ENCODE measurements at places on chromosomes 4 and X. TPM values are rescaled to one million over a fixed set of nuclear protein-coding genes. Genes with fewer than 3 reads are reported as not detected.

Gene AR
- total RNA-seq, result 2.0 TPM

Gene OPRPN
- not detected for total RNA-seq

GRCh38 chrX:24110069-24110468, 39.5 kb upstream of the ZFX start:
- no peaks in the 10 kb centered on the region for H3K27me3 ChIP-seq
- no peak overlapping the region for H3K27ac ChIP-seq
- no peak overlapping the region for H3K4me3 ChIP-seq
- no peak for DNase-seq
- no peaks in the 10 kb centered on the region for H3K36me3 ChIP-seq

Gene ZFP92
- total RNA-seq, result 3.0 TPM

Gene FGFR3
- total RNA-seq, result 209 TPM

DNA sequence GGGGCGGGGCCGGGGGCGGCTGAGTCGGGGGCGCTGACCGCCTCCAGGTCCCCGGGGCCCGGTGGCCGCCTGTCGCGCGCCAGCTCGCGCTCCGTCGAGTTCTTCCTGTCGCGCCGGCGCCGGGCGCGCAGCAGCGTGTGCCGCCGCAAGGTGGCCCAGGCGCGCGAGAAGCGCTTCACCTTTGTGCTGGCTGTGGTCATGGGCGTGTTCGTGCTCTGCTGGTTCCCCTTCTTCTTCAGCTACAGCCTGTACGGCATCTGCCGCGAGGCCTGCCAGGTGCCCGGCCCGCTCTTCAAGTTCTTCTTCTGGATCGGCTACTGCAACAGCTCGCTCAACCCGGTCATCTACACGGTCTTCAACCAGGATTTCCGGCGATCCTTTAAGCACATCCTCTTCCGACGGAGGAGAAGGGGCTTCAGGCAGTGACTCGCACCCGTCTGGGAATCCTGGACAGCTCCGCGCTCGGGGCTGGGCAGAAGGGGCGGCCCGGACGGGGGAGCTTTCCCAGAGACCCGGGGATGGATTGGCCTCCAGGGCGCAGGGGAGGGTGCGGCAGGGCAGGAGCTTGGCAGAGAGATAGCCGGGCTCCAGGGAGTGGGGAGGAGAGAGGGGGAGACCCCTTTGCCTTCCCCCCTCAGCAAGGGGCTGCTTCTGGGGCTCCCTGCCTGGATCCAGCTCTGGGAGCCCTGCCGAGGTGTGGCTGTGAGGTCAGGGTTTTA, 1.5 kb downstream of the ADRA2C start:
- H3K4me3 ChIP-seq, result no peak overlapping the region
- H3K27ac ChIP-seq, result no peak overlapping the region
- peak; percentile 15 for DNase-seq
- peaks cover 66% of the 10 kb centered on the region for H3K27me3 ChIP-seq
- no peaks in the 10 kb centered on the region for H3K36me3 ChIP-seq

Gene SSX4B
- not detected for total RNA-seq
